ENCODE measurements at places on chromosomes 6 and 20. TPM values are rescaled to one million over a fixed set of nuclear protein-coding genes. Genes with fewer than 3 reads are reported as not detected.

SLC18B1 gene
- total RNA-seq = 14.9 TPM

MYT1 gene
- not detected for total RNA-seq

TMX4 gene
- total RNA-seq = 56.6 TPM

LAMA4 gene
- 7.7 TPM for total RNA-seq

DBNDD2 gene
- 12.5 TPM for total RNA-seq

PPIL6 gene
- total RNA-seq = 1.1 TPM

KCNQ2 gene
- total RNA-seq = 0.10 TPM

CCN5 gene
- not detected for total RNA-seq

ADGRF5 gene
- total RNA-seq = 0.20 TPM

PRSS16 gene
- not detected for total RNA-seq

All from RPMI7951 (cell line).